ENCODE measurements at places on chromosomes 12 and 14. TPM values are rescaled to one million over a fixed set of nuclear protein-coding genes. Genes with fewer than 3 reads are reported as not detected.

GRCh38 chr12:92019491-92020277 is 126.0 kb downstream of the BTG1 start:
- DNase-seq = no peak

DNA sequence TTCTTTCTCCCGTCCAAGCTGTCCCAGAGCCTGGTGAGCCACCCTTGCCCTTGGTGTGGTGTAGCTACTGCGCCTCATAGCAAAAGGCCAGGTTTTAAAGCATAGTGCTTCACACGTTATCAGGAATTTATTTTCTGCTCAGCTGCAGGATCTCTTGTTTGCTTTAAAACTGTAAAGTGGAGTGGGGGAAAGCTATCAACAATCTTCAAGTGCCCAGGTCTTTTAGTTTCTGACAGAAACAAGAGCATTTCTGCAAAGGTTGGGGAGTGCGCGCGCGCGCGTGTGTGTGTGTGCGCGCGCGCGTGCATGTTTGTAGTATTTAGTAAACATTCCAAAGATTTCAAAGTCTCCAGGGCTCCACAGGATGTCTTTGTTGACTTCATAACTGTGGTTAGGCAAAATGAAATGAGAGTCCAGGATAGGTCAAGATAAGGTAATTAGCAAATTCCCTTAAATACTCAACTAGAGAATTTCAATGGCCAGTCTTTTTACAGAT is 45.5 kb downstream of the EML1 start:
- DNase-seq = no peak

DNA sequence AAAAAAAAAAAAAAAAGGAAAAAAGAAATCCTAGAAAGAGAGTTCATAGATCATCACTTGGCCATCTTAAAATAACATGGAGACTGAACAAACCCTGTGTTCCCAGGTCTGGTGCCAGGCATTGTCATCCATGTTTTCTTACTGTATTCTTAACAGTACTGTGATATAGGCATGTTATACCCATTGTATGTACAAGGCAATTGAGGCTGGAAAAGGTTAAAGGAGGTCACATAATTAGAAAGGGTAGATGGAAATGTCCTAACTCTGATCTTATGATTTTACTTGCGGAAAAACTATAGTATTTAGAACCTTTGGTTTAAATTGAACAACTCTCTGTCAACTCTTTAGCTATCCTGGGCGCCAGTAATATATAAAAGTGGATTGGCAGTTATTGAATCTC is 478.2 kb upstream of the RGS6 start:
- no peak for DNase-seq

GRCh38 chr14:72366619-72367018 is 434.4 kb downstream of the RGS6 start:
- no peak for DNase-seq

DNA sequence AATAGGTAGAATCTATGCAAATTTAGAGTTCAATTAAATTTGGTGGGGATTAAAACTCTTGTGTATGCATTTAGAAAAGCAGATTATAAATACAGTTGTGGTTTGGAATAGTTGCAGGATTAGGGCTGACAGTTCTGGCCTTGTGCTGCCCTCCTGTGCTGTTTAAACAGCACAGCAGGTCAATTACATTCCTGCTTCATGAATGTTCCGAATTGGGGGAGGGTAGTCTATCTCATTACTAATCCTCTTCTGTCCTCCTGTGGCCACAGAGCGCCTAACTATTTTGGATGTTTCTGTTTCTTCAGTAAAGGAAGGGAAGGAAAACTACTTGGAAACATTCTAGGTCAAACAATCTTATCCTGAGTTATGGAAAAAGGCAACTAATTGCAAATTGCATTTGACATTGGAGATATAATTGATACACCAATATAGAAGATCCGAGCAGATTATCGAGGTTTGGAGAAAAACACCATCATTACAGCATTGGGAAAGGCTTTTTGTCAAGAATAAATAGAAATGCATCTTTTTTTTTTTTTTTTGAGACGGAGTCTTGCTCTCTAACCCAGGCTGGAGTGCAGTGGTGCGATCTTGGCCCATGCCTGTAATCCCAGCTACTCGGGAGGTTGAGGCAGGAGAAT is 8.7 kb upstream of the GPR19 start:
- DNase-seq = peak; percentile 89

GRCh38 chr12:50934371-50934851 is 17.9 kb upstream of the HIGD1C start:
- peak; percentile 13 for DNase-seq

The ADAMTS20 gene
- 0.07 TPM for polyA plus RNA-seq

The P2RX2 gene
- not detected for polyA plus RNA-seq

The CEBPE gene
- polyA plus RNA-seq = not detected

The KLRF1 gene
- polyA plus RNA-seq = 0.52 TPM

The RIMBP2 gene
- polyA plus RNA-seq = 1.0 TPM

The SCNN1A gene
- polyA plus RNA-seq = 0.42 TPM

The CLEC9A gene
- polyA plus RNA-seq = 0.27 TPM
